ENCODE measurements at places on chromosomes 12 and 14. TPM values are rescaled to one million over a fixed set of nuclear protein-coding genes. Genes with fewer than 3 reads are reported as not detected.

ZBTB42 gene
- 9.2 TPM for total RNA-seq

GPR135 gene
- total RNA-seq = 1.5 TPM

GPR132 gene
- total RNA-seq = 4.1 TPM

DNA sequence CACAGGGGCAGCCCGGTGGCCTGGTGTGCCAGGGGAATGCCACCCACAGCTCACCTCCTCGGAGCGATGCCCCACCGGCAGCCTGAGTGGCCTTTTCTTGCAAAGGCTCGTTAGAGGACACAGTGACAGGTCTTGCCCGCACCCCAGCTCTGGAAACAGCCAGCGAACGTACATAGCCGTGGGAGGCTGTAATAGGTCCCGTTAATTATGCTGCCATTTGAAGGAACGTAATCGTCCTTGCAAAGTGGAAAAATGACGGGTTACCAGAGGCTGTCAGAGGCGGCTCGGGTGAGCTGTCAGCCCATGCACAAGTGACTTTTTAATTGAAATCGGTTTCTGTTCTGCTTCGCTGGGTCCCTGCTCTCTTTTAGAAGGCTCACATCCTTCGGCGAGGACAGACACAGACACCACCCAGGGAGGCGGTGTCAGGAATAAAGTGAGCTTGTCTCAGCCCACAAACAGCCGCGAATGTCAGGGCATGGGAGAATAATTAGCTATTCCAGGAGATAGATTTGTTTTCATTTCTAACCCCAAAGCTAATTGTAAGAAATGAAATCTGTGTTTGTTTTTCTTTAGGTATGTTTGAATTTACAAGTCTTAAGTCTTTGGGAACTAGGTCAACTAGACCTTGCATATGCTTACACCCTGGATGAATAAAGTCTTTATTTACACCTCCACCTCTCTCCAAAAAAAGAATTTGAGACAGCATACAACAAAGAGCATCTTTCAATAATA is 77.2 kb upstream of the RFLNA start:
- no peak for DNase-seq
- peak overlapping the region; percentile 9 for H3K4me3 ChIP-seq
- H3K36me3 ChIP-seq = no peaks in the 10 kb centered on the region
- H3K27me3 ChIP-seq = peaks cover 21% of the 10 kb centered on the region
- peaks cover 12% of the 10 kb centered on the region for H3K4me1 ChIP-seq
- H3K27ac ChIP-seq = no peak overlapping the region

- no peak overlapping the region for H3K4me3 ChIP-seq
- no peaks in the 10 kb centered on the region for H3K27me3 ChIP-seq
- no peak for DNase-seq
- H3K27ac ChIP-seq = no peak overlapping the region
- H3K4me1 ChIP-seq = peaks cover 30% of the 10 kb centered on the region
- no peaks in the 10 kb centered on the region for H3K36me3 ChIP-seq
These were observed 14.1 kb downstream of the ARF3 start for GRCh38 chr12:48943221-48943620.

- H3K36me3 ChIP-seq = no peaks in the 10 kb centered on the region
- H3K4me1 ChIP-seq = no peaks in the 10 kb centered on the region
- H3K27me3 ChIP-seq = no peaks in the 10 kb centered on the region
- no peak for DNase-seq
These were observed 67.6 kb downstream of the GTF2A1 start for GRCh38 chr14:81153187-81153586.

DNA sequence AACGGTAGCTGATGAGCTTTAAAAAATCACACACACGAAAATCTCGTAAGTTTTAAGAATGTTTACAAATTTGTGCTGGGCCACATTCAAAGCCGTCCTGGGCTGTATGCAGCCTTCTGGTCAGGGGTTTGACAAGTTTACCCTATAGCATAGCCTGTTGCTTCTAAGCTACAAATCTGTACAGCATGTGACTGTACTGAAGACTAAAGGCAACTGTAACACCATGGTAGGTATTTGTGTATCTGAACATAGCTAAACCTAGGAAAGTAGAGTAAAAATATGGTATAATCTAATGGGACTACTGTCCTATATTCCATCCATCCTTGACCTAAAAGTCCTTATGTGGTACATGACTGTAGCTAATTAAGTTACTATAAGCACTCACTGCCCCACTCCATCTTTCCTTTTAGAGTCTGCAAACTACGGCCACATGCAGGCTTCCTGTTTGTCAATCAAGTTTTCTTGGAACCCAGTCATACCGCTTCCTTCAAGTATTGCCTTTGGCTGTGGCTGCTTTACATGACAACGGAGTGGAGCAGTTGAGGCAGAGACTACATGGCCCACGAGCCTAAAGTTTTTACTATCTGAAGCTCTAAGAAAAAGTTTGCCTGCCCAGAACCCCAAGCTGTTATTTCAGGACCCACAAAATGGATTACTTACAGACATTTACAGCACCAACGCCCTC is 18.5 kb downstream of the KRT7 start:
- H3K36me3 ChIP-seq = no peaks in the 10 kb centered on the region
- no peak for DNase-seq
- H3K4me1 ChIP-seq = peaks cover 17% of the 10 kb centered on the region
- H3K4me3 ChIP-seq = no peak overlapping the region
- H3K27ac ChIP-seq = no peak overlapping the region

DNA sequence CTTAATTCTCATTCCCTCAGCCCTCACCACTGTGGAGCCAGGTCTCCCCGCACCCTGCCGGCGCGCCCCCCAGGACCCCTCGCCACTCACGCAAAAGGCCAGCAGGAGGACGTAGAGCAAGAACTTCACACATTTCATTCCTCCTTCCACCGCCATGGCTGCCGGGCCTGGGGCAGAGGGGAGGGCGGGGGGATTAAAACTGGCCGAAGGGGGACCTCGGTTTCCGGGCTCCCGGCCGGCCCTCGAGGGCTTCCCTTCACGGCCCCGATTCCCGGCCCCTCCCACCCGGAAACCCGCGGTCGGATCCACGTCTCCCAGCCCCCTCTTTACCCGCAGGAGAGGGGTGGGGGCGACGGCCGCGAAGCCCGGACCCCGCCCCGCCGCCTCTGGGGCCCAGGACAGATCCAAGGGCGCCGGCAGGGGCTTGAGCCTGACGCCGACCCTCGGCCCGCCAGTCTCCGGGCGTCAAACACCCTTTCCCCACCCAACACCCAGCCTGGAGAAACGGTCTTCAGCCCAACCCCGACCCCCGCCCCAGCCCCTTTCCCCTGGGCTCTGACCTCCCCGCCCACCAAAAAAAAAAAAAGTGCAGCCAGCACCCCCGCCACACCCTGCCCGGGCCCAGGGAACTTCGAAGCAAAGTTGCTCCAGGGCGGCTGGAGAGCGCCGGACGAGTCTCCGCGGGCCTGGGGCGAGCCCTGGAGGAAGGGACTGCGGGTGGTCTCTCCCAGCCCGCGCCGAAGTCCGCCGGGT is 447 bp downstream of the CD63 start:
- peaks cover 68% of the 10 kb centered on the region for H3K4me1 ChIP-seq
- peaks cover 41% of the 10 kb centered on the region for H3K36me3 ChIP-seq
- peak; percentile 87 for DNase-seq
- peak overlapping the region; percentile 100 for H3K27ac ChIP-seq

DNA sequence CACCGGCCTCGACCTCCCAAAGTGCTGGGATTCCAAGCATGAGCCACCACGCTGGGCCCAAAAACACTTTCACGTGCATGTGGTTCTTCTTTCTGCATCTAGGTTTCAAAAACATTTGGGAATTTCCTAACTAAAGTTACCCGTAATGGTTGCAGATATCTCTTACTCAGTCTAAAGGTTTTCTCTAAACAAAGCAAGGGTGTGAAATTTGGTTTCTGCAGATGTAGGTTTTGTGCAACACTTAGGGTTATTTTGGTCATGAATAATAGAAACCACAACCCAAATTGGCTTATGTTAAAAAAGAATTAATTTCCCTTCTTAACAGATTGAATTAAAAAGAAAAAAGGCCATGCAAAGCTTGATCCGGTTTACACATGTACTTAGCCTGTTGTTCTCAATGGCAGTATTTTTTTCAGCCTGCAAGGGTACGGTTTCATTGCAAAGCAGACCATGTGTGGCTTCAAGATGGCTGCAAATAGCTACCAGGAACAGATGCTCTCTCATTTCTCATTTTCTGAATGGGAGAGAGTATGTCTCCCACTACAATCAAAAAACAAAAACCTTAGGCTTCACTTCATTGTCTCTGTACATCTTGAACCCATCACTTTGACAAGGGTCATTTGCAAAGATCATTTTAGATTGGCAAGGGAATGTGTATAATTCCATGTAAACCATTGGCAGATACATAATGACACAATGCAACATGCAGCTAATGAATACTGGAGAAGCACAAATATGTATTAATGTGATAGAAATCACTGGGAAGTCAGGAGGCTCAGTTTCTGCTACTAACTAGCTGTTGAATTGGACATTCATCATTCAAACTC is 491.2 kb upstream of the FLRT2 start:
- H3K4me3 ChIP-seq = no peak overlapping the region
- no peak for DNase-seq
- H3K4me1 ChIP-seq = no peaks in the 10 kb centered on the region
- H3K36me3 ChIP-seq = no peaks in the 10 kb centered on the region
- H3K27me3 ChIP-seq = no peaks in the 10 kb centered on the region

GRCh38 chr14:35414365-35414764 is 9.8 kb upstream of the NFKBIA start:
- peaks cover 18% of the 10 kb centered on the region for H3K4me1 ChIP-seq
- H3K27ac ChIP-seq = peak overlapping the region; percentile 73
- no peaks in the 10 kb centered on the region for H3K36me3 ChIP-seq

DNA sequence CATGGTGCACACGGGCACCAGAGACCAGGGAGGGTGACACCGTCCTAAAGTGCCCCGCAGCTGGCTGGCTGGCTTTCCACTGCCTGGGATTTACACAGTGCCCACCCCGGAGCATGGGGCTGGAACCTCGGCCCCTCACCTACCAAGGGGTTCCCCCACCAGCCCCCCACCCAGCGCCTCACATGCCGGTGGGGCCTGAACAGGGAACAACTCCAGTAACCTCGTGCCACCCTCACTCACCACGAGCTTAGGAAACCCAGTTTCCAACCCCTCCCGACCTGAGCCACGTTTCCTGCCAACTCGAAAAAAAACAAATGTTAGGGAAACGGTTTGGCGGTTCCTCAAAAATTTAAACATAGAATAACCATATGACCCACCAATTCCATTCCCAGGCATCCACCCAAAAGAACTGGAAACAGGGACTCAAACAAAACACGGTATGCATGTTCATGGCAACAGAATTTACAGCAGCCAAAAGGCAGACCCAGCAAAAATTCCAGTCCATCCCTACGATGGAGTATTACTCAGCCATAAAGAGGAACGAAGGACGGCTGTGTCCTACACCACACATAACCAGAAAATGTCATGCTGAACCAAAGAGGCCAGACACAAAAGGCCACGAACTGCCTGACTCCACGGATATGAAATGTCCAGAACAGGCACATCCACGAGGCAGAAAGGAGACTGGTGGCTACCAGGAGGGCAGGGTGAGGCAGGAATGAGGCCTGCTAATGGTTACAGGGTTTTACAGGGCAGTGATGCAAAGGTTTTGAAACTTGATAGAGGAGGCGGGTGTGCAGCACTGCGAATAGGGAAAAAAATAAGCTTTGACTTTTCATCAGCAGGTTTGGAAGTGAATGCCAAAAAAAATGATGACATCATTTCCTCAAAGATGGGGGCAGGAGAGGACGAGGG is 68.9 kb downstream of the NCOR2 start:
- H3K36me3 ChIP-seq = peaks cover 18% of the 10 kb centered on the region
- peak overlapping the region; percentile 69 for H3K27ac ChIP-seq
- peak overlapping the region; percentile 8 for H3K4me3 ChIP-seq
- peak; percentile 49 for DNase-seq
- peaks cover 33% of the 10 kb centered on the region for H3K4me1 ChIP-seq

GRCh38 chr14:20489093-20489994 is 16.0 kb upstream of the RNASE10 start:
- no peaks in the 10 kb centered on the region for H3K27me3 ChIP-seq
- peak overlapping the region; percentile 65 for H3K27ac ChIP-seq
- no peaks in the 10 kb centered on the region for H3K36me3 ChIP-seq
- H3K4me1 ChIP-seq = peaks cover 53% of the 10 kb centered on the region
- peak; percentile 12 for DNase-seq
